Vagina (tissue), 2 donors: ENCODE measurements at places on chromosomes 7 and 10.
A peak's percentile ranks its signal among the peaks of the same experiment; 100 is the strongest.

DNA sequence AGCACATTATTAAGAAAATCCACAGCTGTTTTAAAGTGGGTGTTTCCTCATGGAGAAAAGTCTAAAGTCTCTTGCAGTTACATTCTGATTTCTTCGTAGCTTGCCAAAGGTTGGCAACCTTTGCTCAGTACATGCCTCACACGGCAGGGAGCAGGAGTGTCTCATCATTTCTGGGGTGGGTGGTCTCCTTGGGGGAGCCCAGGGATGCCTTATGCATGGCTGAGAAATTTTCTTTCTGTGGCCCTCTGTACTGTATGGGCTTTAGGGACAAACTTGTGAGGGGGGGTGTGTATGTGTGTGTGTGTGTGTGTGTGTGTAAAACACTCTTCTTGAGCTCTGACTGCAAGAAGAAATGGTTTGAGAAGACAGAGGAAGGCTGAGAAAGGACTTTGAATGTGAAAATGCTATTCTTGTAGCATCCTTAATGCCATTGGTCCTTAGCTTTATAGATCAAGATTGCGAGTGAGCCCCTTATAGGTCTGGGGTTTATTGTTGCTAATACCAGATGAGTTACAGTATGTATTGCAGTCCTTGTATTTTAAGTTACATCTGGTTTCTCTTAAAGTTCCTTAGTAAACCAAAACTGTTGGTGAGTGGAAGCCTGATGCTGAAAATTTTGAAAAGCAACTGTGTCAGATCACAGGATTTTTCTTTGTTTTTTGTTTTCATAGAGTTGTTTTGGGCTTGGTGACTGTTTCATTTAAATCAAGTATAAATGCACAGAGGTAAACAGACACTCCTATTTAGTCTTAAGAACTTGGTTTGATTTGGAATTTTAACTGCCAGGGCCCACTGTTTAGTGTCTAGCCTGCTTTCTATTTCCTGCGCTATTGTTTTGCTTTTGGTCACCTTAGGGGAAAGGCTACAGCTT, 242.0 kb downstream of the BICC1 start:
- no peak for DNase-seq

DNA sequence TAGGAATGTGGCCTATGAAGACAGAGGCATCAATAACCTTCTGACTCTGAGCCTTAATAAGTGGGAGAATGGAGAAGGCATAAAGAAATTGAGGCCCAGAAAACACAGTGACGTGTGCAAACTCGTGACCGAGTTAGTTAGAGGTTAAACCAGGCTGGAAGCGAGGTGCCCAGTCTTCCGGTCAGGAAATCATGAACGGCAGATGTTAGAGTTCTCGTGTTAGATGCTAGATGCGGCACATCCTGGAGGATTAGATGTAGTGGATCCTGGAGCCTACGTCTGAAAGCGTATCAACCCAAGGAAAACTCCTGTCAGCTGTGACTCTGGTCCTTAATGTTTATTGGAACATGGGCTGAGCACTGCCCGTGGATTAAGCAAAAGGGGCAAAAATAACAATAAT, 275.9 kb downstream of the TCF7L2 start:
- DNase-seq, result peak; percentile 62

- DNase-seq, result no peak
Measured at GRCh38 chr7:53325061-53325460, 289.6 kb downstream of the POM121L12 start.

DNA sequence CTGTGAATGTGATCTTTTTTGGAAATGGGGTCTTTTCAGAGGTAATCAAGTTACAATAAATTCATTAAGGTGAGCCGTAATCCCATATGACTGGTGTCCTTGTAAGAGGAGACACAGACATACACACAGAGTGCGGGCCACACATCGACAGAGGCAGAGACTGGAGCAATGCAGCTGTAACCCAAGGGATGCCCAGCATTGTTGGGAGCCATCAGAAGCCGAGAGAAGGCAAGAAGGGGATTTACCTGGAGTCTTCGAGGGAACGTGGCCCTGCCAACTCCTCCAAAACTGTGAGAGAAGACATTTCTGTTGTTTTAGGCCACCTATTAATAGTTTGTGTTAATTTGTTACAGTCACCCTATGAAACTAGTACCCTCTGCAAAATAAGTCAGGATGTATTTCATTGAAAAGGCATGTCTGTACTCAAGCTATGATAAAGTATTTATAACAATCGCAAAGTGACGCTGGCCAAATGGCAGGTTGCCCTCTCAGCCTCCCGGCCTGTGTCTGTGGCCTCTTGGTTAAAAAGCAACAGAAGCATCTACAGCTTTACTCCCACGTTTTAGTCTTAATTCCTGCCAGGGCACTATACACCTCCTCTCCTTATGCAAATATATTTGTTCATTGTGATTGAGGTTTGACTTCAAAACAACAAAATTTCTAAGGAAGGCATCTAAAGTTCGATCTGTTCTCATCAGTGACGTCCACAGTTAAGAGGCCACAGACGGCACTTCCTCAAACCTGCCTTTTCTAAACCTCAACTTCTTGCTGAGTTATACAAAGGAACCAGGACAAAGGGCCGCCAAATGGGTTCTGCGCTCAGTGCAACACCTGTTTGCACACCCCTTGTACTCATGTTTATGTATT, 46.8 kb downstream of the HIPK2 start:
- DNase-seq, result no peak

DNA sequence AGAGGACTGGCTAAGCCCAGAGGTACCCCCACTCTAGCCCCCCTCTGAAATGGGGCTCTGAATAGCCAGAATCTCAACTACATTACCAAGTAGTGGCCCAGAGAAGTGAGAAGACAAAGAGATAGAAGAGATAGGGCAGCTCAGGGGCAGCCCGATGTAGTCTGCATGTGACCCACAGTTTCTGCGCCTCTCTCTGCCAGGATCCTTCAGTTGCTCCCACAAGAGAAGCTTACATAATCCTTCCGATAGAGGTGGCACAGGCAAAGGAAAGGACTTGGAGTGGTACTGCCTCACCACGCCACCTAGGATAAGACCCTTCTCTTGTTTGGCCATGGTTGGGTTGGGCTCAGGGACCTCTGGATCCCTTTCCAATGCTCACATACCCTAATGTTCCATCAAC, 5.4 kb upstream of the PDE1C start:
- no peak for DNase-seq

DNA sequence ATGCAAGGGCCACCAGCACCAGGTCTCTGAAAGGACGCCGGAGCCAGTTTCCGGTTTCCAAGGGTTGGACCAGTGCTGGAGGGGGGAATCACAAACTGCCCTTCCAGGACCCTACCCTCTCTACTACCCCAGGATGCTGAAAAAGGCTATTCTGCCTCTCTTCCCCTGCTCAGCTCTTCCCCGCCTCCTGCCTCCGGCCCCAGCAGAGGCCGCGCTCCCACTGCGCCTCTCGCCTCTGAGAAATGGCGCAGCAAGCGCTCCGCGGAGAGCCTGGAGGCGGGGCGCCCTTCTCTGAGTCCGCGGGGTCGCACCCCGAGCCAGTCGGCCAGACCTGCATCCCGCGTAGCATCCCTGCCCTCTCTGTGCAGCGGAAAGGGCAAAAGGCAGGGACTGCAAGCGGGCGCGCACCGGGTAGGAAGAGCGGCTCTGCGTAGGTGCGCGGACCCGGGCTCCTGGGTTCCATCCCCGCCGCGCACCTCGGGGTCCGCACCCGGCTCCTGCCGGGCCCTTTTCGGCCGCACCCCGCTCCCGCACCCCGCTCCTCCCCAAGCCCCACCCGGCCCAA, 476 bp upstream of the RET start:
- no peak for DNase-seq

DNA sequence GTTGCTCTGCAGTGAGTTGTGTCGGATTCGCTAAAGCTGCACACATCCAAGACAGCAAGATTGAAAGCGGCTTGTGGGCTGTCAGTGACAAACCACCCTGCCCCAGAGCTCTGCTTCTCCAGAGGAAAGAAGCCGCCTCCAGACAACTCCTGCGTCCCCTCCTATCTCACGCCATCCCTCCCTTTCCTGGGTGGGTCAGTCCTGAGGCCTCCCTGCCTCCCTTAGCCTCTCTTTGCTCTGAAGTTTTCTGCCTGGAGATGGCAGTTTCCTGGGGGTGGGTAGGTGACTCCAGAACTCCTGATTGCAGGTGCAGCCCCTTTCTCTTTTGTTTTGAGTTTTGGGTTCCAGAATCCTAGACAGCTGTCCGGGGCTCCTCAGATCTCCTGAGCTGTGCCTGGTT, 78.7 kb downstream of the EMX2 start:
- peak; percentile 83 for DNase-seq

DNA sequence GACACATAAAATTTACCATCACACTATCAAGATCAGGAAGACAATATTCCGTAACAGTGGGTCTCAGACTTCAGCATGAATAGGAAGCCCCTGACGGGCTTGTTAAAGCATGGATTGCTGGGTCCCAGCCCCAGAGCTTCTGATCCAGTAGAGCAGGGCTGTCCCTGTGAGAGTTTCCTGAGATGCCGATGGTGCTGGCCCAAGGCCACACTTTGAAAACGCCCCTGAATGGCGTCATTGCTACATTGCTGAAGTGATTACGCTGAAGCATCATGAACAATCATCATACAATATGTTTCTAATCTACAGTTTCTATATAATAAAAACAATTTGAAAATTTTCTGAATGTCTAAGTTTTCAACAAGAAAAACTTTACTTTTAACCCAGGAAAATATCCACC, 38.0 kb upstream of the TMEM72 start:
- no peak for DNase-seq

DNA sequence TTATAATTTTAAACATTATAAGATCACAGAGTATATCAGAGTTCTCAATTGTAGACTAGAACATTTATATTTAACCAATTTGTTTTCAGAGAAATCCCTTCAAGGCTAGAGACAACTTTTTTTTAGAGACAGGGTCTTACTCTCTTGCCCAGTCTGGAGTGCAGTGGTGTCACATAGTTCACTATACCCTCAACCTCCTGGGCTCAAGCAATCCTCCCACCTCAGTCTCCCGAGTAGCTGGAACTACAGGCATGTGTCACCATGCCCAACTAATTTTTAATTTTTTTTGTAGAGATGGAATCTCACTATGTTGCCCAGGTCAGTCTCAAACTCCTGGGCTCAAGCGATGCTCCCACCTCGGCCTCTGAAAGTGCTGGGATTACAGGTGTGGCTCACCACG, 15.3 kb downstream of the UCMA start:
- no peak for DNase-seq

DNA sequence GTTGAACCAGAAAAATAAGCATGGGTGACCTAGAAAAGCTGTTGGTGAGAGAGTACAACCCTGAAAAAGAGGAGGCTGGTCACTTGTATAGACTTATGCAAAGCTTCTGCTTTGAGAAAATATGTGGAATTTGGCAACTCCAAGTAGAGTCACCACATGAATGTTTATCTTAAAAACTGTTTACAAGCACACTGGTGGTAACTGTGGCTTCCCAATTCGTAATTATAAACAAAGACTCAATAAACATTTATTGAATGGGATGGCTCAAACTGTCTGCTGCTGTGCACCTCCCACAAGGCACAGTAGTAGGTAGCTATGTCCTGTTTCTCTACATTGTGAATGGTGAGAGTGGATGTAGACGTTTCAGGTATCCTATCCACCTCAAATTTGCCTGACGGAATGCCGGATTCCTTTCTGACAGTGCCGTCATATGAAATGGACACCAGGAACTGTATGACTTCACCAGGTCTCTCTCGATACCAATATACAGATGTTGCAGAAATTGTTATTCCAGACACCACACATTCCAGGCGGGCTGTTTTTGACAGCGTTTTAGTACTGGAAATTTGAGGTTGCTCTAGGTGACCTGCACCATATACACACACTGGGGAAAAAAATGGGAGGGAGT, 43.4 kb upstream of the TARP start:
- no peak for DNase-seq

DNA sequence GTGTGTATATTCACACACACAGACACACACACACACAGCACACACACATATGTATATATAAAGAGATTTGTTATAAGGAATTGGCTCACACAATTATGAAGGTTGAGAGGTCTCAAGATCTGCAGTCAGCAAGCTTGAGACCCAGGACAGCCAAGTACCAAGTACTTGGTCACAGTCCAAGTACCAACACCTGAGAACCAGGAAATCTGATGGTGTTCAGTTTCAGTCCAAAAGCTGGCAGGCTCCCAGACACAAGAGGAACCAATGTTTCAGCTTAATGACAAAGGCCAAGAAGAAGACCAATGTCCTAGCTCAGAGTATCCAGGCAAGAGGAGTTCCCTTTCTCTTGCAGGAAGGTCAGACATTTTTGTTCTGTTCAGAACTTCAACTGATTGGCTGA, 780.2 kb downstream of the MAGI2 start:
- no peak for DNase-seq
